ENCODE measurements at places on chromosomes 12 and 14. TPM values are rescaled to one million over a fixed set of nuclear protein-coding genes. Genes with fewer than 3 reads are reported as not detected.
A peak's percentile ranks its signal among the peaks of the same experiment; 100 is the strongest.

DNA sequence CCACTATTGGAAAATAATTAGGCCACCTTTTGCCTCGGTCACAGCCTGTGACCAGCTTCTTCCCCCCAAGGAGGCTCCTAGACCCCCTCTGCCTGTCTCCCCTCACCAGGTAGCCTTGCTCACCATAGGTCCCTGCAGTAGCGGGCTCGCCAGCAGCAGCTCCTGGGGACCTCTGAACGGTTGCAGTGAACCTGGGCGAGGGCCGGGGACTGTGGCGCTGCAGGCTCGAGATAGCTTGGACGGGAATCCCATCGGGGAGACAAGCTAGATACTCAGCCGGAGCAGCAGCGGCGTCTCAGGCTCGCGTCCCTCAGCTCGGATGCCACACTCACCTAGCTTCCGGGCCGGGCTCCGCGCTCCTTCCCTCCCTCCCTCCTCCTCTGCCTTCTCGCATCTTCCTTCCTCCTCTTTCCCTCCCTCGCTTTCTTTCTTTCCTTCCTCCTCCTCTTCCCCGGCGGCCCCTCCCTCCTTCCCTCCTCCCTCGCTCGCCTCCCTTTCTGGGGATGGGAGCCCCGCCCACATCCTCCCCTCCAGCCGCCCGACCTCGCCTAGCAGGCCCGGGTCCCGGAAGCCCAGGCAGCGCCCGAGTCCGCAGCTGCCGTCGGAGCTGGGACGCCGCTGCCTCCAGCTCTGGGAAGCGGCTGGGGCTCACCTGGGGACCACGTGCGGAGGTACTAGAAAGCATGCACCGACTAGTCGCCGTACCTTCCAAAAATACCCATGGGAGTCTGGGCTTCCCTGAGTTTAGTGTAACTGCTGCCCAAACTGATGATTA lies at the start of gene BMP4:
BMP4 (minus strand) TSS at position 399 of the 775 bp plus-strand sequence. CDS start 4,603 bp downstream, outside the sequence.
- peak; percentile 75 for DNase-seq

Gene PLEK2
- total RNA-seq: 2.3 TPM

GRCh38 chr12:12376646-12377448 lies 20.0 kb downstream of the BORCS5 start:
- no peak for DNase-seq

Gene KLRC4
- not detected for total RNA-seq

- no peak for DNase-seq
These were observed 27.3 kb upstream of the HELB start for GRCh38 chr12:66275040-66275439.

DNA sequence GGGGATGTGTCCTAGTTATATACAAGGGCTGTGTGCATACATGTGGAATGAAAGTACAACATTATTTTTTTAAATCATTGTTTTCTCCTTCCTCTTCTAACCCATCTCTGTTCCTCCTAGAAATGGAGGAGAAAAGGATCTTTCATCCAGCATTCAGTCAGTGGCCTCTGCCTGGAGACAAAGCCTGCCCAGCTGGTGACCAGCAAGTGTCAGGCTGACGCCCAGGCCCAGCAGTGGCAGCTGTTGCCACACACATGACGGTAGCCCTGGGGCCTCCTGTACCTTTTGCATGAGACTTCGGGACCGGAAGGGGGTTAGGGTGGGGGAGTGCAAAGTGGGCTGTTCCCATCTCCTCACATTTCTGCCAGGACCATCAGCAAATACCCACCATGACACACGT lies 46.2 kb downstream of the ERH start:
- no peak for DNase-seq

DNA sequence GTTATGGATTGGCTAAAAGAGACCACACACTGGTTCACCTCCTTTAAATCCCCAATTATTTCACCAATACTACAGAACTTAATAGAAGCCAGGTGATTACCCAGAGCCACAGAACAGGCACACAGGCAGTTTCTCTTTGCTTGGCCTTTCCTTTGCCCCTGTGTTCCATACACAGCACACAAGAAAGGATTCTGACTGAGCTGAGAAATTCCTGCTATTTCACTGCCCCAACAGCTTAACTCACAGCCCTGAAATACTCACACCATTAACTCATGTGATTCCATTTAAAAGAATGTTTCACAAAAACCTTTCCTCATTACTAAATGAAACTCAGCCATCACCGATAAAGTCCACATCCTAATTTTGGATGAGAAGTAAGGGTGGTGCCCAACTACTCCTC lies 133.6 kb downstream of the MED13L start:
- DNase-seq: no peak

Data from lower lobe of right lung (tissue), 2 donors.